Tibial nerve (tissue), 4 donors: ENCODE measurements at places on chromosomes 5 and 9.

- DNase-seq, result no peak
Observed at GRCh38 chr5:88724201-88724600, 158.8 kb downstream of the MEF2C start.

- DNase-seq, result peak; percentile 69
Observed at GRCh38 chr5:140240987-140241706, 61.8 kb downstream of the PFDN1 start.

- no peak for DNase-seq
Observed at GRCh38 chr9:138063033-138063432, 185.5 kb downstream of the CACNA1B start.

- DNase-seq, result no peak
Observed at GRCh38 chr5:6705088-6705487, 8.1 kb upstream of the TENT4A start.

DNA sequence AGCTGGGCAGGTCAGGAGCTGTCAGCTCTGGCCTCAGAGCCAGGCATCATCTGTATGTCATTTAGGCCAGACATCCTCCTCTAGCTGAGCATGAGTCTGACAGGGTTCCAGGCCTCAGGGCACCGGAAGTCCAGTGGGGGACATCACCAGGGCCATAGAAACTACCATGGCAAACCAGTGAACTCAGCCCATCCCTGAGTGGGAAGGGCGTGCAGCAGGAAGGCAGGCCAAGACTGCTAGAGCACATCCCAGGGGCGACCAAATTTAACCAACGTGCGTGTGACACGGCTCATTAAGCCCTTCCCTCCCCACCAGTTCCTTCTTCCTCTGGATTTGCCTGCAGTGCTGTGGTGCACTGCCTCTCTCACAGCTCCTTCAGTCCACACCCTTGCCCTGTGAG lies 75.9 kb downstream of the COL27A1 start:
- DNase-seq, result no peak

- no peak for DNase-seq
Observed at GRCh38 chr5:113809626-113810025, 296.1 kb downstream of the YTHDC2 start.

DNA sequence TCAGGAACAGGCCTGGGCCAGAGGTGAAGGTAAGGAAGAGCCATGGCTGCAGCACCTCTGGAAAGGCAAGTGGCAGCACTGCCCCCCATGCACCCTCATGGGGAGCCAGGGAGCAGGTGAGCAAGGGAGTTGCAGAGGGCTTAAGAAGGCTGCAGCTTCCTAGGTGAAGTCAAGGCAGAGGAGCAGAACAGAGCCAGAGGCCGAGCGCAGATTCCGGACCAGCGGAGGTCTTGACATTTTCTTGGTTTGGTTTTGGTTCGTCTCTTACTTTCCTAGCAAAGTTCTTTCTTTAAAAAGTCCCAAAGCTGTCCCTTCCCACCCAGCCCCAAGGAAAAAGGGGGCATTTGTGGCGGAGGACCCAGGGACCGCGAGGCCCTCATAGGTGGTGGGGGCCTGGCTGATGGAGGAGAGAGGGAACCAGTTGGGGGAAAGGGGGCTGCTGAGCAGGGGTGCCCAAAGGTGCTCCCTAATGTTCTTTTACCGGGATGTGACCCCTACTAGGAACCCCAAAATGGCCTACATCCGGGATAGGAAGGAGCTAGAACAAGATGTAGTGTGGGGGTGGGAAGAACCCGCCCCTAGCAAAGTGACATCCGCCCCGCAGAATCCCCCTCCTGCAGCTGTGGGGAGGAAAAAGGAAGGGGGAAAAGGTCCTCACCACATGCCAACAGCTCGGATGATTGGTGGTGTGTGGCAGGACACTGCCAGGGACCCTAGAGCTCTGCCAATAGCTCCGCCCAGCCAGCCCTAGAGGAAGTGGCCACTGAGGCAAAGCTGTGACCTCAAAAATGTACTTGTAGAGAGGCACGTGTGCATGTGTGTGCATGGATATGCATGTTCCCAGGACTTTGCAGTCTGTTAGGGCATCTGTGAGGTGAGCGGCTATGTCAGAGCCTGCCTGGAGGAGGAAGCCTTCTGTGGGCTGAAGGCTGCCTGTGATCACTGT lies 914 bp upstream of the CD72 start:
- DNase-seq, result no peak

DNA sequence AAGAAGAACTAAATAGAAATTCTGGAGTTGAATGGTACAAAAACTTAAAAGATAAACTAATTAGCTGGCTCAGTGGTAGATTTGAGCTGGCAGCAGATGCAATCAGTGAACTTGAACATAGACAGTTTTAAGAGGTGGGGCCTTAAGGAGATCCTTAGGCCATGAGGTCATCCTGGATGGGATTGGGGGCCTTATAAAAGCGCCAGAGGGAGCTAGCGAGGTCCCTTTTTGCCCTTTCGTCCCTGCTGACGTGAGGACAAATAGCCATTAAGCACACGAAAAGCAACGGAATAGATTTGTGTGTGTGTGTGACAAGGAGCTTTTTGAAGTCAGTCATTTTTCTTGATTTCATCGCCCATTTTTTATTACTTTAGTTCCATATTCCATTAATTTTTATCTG lies 83.3 kb downstream of the ZNF354C start:
- no peak for DNase-seq

- DNase-seq, result no peak
Observed at GRCh38 chr5:131169810-131170539, 769 bp upstream of the LYRM7 start.

DNA sequence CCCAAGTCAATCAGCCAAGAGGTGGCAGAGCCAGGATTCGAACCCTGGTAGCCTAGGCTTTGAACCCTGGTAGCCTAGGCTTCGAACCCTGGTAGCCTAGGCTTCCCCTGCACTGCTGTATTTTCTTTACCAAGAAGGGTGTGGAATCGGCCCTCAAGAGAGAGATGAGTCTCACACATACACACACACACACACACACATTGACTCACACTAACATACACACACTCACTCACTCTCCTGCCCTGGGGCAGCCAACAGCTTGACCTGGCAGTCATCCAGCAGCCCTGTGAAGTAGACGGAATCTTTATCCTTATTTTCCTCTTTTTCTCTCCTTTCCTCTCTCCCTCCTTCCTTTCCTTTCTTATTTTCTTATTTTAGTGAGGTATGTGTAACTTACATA lies 55.4 kb upstream of the RPL26L1 start:
- no peak for DNase-seq

GRCh38 chr9:4987961-4988421 lies 2.9 kb downstream of the JAK2 start:
- DNase-seq, result no peak

GRCh38 chr5:81724571-81724970 lies 26.3 kb downstream of the SSBP2 start:
- DNase-seq, result no peak

DNA sequence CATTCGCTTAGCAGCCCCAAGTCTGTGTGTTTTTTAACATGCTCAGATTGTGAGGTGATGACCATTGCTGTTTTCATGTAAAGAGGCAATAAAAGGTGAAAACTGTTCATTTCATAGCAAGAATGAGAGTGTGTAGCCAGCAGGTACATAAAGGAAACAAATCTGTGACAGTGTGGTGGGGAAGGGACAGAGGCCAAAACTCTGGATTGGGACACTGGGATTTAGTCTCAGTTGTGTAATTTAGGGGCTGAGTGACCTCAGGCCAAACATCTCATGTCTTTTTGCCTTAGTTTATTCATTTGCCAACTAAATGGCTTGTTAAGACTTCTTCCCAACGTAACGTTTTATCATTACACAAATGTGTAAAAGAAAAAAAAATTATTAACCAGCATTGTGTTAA lies 47.0 kb downstream of the KCNN2 start:
- DNase-seq, result no peak

DNA sequence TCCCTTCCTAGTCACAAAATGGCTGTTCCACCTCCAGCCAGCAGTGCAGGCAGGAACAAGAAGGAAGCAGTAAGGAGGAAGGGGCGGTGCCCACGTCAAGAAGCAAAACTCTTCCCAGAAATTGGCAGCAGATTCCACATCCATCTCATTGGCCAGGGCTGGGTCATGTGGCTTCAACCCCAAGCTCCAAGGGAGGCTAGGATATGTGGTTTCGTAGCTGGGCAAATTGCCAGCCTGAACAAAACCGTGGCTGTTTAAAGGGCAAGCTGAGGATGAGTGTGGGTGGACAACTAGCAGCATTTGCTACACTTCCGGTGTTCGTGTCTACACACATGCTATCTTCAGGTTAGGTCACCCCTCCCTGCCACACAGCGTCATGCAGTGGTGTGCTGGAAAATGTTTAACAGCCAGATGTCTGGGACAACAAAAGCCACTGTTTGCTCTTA lies 92.1 kb upstream of the MAP1B start:
- DNase-seq, result no peak

- DNase-seq, result no peak
Observed at GRCh38 chr9:137772281-137772873, 105.2 kb upstream of the CACNA1B start.

DNA sequence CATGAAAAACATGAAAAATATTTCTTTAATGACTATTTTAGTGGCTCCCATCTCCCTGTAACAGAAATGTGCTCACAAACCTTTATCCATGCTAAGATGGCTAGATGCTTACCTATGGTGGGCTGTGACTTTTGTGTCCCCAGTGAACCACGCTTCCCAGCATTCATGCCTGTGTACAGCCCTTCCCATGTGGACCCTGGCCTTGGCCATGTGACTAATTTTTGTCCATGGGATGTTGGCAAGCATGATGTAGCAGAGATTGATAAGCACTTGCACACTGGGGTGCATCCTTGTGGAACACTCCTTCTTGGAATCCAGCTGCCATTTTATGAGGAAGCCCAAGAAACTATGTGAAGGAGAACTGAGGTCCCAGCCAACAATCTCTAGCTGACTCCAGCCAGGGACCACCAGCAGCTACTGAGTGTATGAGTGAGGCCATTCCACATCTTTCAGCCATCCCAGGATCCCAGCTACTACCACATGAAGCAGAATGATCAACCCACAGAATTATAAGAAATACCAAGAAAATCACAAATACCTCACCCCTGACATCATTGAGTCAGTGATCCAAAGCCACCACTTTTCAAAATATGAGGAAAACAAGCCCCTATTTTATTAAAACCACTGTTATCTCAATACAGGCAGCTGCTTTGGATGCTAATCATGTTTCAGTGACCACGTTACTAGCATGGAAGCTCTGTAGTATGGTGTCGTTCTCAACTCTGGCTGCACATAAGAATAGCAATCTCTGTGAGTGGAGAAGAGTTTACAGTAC lies 16.1 kb upstream of the RAI14 start:
- no peak for DNase-seq

GRCh38 chr5:71633255-71634155 lies 46.4 kb downstream of the MCCC2 start:
- DNase-seq, result no peak

DNA sequence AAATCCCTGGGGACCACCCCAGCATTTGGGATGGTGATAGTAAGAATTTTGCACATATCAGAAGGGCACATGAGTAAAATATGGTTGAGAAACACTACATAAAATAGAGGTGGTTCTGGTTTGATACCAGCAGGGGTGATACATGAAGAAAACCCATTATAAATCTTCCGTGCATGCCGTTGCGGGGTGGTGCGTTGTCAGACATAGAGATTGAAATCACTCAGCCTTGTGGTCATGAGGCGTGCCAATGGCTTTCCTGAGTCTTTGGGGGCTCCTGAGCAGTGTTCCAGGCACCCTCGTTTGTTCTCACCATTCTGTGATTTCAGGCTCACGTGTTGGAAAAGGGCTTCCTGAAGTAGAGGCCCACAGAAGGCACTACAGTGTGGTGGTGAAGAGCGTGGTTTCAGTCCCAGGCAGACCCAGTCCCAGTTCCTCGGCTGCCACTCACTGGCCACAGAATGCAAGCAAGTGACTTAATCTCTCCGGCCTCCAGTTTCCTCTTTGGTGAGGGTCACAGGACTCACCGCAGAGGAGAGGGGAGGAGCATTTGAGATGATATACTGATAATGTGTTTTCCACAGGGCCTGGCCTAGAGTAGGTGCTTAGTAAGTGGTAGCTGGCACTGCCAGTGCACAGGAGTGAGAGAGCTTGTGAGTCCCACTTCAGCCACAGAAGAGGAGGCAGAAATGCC lies 20.5 kb upstream of the GLRX start:
- DNase-seq, result no peak

DNA sequence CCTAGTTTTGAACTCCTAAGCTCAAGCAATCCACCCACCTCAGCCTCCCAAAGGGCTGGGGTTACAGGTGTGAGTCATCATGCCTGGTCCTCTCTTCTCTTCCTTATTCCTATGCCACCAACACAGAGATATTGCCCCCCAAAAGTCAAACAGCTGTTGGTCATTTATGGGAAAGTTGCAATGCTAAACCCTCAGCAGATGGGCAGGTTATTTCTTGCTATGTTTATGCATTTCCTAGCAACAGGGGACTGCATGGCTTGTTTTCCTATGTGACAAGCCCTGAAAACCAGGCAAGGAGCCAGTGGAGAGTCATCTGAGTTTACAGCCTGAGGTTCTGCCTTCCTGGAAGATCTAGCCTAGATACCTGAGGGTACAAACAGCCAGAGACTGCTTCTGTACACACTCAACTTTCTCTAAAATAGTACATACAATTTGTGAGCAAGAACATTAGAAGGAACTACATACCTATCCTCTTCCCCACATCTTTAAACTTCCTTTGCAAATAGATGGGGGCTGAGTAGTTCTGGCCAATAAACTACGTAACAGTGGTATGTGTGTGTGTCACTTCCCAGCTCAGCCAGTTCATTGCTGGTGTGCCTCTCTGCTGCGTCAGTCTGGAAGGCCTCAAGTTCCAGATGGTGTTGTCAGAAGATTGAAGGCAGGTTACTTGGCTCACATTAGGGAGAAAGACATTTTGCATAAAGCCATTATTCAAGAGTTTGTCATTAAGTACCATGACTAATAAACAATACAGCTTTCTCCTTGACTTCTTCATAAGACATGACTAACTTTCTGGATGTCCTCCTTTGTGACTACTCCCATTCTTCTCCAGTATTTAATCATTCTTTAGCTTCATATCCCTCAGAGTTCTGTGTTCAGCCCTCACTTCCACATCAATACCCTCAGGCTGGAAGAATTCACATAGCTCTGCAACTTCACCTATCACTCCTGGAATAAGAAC lies 65.3 kb downstream of the CSNK1A1 start:
- no peak for DNase-seq

GRCh38 chr5:89493414-89493813 lies 610.4 kb upstream of the MEF2C start:
- DNase-seq, result no peak

DNA sequence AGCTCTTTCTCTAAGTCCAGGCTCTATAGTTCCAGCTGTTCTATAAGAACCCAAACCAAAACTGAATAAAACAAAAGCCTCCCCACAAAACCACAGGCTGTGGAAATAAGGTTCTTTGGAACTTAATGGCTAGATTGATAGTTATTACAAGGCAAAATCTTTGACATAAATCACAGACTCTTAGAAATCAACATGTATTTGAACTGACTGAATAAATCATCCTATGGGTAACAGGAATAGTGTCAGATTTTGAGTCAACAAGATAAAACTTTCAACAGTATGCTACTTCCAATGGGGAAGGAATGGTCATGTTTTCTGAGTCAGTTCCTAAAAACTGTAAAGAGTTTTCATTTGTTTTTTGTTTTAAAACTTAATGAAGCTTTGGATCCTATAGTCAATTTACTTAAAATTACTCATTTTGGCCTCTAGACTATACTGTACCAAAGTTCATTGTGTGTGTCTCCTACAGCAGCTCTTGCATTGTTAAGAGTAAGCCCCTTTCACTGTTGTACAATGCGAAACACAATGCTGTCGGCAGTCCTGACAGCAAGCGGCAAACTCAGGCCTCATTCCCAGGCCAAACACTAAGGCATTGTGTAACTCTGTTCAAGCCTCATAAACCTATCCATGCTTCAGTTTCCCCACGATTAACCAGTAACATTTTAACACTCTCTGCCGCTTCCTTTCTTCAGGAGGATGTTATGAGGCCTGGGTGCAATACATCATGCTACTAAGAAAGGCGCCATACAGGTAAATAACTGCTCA lies 134.1 kb downstream of the ARL15 start:
- no peak for DNase-seq
